ENCODE measurements at places on chromosomes 13 and 19. TPM values are rescaled to one million over a fixed set of nuclear protein-coding genes. Genes with fewer than 3 reads are reported as not detected.

MBOAT7 gene
- total RNA-seq: 461 TPM

- no peak for DNase-seq
Observed at GRCh38 chr13:80441968-80442367, 101.0 kb upstream of the SPRY2 start.

GRCh38 chr19:35006342-35006998, 6.3 kb downstream of the GRAMD1A start:
- DNase-seq: no peak

DNA sequence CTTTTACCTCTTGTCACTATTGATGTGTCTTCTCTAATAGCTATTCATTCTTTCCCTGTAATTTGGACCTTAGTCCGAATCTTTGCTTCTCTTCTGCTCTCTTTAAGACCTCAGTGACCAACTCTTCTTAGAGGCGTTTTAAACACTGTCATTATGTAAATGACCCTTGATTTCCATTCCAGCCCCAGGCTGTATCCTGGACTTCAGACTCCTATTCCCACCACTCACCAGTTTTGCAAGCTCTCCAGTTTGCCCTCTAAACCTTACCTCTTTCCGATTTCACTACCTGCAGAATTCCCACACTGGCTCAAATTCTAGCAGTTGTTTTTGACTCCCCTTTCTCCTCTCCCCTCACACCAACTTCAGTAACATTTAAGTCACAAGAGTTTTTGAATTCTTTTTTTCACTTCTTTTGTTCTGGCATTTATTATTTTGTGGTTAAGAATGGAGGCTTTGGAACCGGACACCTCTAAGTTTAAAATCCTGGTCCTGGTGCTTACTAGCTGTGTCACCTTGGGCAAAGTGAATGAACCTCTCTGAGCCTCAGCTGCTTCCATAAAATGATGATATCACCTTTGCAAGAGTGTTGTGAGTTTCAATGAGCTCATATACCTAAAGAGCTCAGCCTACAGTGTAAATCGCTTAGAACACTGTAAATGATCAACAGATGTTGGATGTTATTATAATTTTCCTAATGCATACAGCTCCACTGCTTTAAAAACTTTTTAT, 13.6 kb upstream of the HMGB1 start:
- DNase-seq: no peak

DNA sequence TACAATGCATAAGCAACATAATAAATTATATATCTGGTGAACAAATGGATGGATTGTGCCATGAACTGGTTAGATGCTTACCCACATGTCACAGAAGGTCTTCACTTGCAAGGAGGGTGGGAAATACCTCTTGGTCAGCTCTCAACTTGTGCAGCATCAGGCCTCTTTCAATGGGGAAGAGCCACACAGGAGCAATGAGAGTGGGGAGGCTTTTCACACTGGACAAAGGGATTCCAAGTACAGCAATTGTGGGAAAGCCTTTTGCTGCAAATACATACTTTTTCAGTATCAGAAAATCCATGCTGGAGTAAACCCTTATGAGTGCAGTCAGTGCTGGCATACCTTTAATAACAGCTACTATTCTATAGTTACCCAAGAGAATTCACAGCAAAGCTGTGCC, 11.8 kb upstream of the ZNF543 start:
- no peak for DNase-seq

RUBCNL gene
- total RNA-seq: 0.22 TPM

DNA sequence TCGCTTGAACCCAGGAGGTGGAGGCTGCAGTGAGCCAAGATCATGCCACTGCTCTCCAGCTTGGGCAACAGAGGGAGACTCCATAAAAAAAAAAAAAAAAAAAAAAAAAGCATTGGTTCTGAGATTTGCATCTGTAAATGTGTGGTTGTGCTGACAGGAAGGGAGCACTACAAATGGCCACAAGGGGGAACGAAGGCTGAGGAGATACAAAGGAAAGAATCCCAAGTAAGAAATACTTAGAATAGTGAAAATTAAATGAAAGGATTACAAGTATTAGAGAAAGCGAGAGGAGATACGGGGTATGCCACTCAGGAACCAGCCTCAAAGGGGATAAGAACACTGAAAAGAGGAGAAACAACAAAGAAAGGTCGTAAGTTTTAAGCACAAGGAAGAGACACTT, 284.9 kb downstream of the KLF12 start:
- peak; percentile 48 for DNase-seq

GRCh38 chr19:10339380-10339960, at the start of gene ICAM3:
Gene ICAM3, minus strand, starts transcription at chr19:10339624. Its CDS starts 10 bp downstream, at chr19:10339614.
- no peak for DNase-seq

DNA sequence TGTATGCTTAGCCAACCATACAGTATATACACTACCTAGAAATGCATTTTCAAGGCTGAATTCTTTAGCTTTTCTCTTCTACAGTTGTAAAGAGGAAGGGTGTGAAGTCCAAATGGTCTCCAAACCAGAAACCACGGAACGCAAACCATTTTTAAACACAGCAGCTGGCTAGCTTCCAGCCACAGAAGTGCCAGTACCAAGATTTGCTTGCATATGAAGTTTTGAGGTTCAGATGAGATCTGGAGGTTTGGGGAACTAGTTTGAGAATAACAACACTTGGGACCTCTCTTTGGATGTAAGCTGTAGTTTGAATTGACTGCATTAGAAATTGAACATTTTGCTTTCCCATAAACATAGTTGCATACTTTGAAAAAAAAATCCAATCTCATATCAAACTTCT, 1243.5 kb downstream of the EFNB2 start:
- peak; percentile 31 for DNase-seq

DNA sequence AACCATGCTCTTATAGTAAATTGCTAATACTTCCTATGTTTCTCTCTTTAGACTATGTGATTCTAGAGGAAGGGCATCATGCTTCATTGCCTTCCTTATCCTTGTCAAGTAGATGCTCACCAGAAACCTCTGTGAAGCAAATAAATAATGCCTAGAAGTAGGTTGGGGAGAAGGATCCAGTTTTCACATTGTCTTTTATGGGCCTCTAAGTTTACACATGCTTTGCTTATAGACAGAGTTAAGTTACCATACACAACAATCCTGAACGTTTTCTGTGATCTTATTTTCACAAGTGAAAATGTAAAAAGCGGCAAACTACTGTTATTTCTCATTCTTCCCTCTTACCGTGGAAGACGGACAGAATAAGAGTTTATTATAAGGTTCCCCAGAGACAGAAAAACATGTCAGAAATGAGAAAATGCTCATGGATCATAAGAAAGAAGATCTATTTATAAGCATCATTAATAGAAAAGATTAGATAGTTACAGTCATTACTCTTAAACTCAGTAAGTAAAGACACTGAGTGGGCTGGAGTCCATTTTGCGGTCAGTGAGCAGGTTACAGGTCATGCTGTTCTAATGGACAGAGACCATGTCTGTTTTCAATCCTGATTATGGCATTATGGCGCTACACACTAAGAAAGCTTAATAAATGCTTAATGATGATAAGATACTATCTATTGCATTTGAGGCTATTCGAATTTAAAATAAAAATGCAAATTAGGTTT, 723.9 kb downstream of the PCDH9 start:
- DNase-seq: no peak

- DNase-seq: peak; percentile 17
Observed at GRCh38 chr19:54430306-54431254, 15.3 kb downstream of the TTYH1 start.

DNA sequence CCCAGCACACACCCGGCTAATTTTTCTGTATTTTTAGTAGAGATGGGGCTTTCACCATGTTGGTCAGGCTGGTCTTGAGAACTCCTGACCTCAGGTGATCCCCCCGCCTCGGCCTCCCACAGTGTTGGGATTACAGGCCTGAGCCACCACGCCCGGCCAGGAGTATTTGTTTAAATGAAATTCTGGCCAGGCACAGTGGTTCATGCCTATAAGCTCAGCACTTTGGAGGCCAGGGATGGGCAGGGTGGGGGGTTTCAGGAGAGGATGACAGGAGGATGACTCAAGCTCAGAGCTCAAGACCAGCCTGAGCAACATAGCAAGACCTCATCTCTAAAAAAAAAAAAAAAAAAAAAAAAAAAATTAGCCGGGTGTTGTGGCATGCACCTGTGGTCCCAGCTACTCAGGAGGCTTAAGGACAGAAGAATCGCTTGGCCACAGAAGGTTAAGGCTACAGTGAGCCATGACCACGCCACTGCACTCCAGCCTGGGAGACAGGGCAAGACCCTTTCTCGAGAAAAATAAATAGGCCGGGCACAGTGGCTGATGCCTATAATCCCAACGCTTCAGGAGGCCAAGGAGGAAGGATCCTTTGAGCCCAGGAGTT, 8.2 kb upstream of the DHDH start:
- peak; percentile 95 for DNase-seq

SOX1 gene
- not detected for total RNA-seq

GRCh38 chr19:54364775-54365257, at the start of gene LAIR1:
Gene LAIR1, minus strand, starts transcription at chr19:54364931. Its CDS starts 127 bp downstream, at chr19:54364804.
- DNase-seq: no peak

- no peak for DNase-seq
Observed at GRCh38 chr19:17910791-17911360, 21.9 kb upstream of the CCDC124 start.

GRCh38 chr13:44243198-44243857, 130.3 kb upstream of the SERP2 start:
- DNase-seq: peak; percentile 92
